ENCODE measurements at places on chromosomes 3 and 15. TPM values are rescaled to one million over a fixed set of nuclear protein-coding genes. Genes with fewer than 3 reads are reported as not detected.

DNA sequence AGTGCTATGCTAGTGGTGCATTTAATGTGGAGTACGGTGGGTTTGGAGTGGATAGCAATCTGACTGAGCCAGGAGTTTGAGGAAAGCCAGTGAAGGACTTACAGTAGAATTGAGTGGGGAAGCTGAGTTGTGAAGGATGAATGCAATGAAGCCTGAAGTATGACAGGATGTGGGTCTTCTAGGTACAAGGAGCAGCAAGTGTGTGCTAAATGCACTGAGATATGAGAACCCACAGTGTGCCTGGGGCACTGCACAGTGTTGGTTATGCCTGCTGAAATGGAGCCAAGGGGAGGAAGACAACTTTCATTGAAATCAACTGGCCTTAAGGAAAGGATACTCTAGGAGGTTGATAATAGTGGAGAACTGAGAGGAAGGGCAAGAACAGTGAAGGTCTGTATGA is 105.5 kb upstream of the MRPL3 start:
- no peak overlapping the region for H3K27ac ChIP-seq
- no peaks in the 10 kb centered on the region for H3K36me3 ChIP-seq
- H3K27me3 ChIP-seq = no peaks in the 10 kb centered on the region

GRCh38 chr15:31151301-31152233 is 50.0 kb upstream of the TRPM1 start:
- H3K27ac ChIP-seq = no peak overlapping the region
- no peak overlapping the region for H3K4me3 ChIP-seq
- no peaks in the 10 kb centered on the region for H3K4me1 ChIP-seq
- no peaks in the 10 kb centered on the region for H3K27me3 ChIP-seq
- no peak for DNase-seq

DNA sequence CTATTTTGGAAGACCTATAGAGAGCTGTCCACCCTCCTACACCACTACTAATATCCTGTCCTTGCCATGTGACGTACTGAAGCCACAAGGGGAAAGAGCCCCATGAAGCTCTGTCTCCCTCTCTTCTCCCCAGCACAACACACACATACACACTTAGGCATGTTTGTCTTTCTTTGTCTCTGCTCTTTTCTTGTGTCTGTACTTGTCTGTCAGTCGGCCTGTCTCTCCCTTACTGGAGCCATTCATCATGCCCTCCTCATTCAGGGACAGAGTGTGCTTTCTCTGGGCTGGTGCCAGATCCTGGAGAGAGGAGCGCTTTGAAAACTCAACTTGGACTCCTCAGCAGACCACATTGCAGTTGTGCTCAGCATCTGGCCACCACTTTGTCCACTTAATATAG is 47.6 kb downstream of the PSMD6 start:
- no peaks in the 10 kb centered on the region for H3K36me3 ChIP-seq
- peak; percentile 75 for DNase-seq
- H3K4me1 ChIP-seq = peaks cover 98% of the 10 kb centered on the region
- H3K27me3 ChIP-seq = no peaks in the 10 kb centered on the region
- no peak overlapping the region for H3K4me3 ChIP-seq

Gene TM4SF18
- 7.9 TPM for total RNA-seq

DNA sequence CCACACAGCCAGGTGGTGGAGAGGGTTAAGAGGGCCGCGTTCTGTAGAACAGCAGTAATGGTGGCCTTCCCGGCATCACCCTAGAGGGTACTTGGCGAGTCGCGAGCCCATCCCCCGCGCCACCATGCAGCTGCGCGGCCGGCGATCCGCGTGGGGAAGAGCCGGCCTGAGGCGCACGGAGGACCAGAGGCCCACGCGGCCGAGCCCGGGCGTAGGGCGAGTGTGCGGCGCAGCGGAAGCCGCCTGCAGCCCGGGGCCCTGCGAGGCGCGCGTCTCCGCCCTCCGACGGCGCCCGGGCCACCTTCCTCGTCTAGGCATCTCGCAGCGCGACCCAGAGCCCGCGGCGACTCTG is 423 bp downstream of the TKT start:
- no peaks in the 10 kb centered on the region for H3K27me3 ChIP-seq
- peaks cover 55% of the 10 kb centered on the region for H3K4me1 ChIP-seq
- H3K4me3 ChIP-seq = peak overlapping the region; percentile 93
- peak overlapping the region; percentile 98 for H3K27ac ChIP-seq
- H3K36me3 ChIP-seq = no peaks in the 10 kb centered on the region
- peak; percentile 45 for DNase-seq

Gene ACTC1
- total RNA-seq = 2.1 TPM

DNA sequence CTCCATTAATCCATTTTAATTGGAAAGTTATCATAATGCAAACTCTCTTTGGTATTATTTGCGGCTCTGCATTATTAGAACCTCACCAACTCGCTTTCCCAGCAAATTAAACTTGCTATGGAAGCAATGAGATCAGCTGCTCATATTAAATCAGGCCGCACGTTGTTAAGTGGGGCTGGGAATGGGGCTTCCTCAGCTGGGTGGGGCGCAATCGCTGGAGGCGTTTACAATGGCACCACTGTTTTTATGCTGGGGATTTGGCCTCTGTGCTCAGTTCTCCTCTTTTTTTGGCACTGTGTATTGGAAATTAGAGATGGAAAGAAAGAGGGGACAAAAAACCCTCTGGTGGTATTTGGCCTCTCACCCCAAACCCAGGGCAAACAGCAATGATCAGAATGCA is 72.2 kb downstream of the RPLP1 start:
- no peaks in the 10 kb centered on the region for H3K4me1 ChIP-seq
- no peak overlapping the region for H3K27ac ChIP-seq
- H3K27me3 ChIP-seq = no peaks in the 10 kb centered on the region
- H3K4me3 ChIP-seq = no peak overlapping the region
- no peak for DNase-seq

Gene ALG1L2
- total RNA-seq = not detected

Gene P2RY1
- 5.4 TPM for total RNA-seq

GRCh38 chr3:62237286-62237948 is 135.9 kb downstream of the FEZF2 start:
- DNase-seq = no peak
- no peak overlapping the region for H3K4me3 ChIP-seq
- H3K27ac ChIP-seq = no peak overlapping the region
- no peaks in the 10 kb centered on the region for H3K4me1 ChIP-seq

Gene ZIC1
- not detected for total RNA-seq
